ENCODE measurements at places on chromosomes 16 and 17. TPM values are rescaled to one million over a fixed set of nuclear protein-coding genes. Genes with fewer than 3 reads are reported as not detected.

SUPT6H gene
- 100 TPM for total RNA-seq

DHX38 gene
- total RNA-seq = 98.1 TPM

KIAA0753 gene
- 23.9 TPM for total RNA-seq

ACE gene
- not detected for total RNA-seq

SCN4A gene
- total RNA-seq = 0.05 TPM

CACNA1G gene
- total RNA-seq = 0.07 TPM

FN3K gene
- total RNA-seq = 2.9 TPM

TNK1 gene
- total RNA-seq = 5.3 TPM

SLC5A10 gene
- not detected for total RNA-seq

MNT gene
- total RNA-seq = 29.1 TPM

CCL2 gene
- total RNA-seq = not detected

GRCh38 chr17:77728871-77729270 is 229.6 kb upstream of the TNRC6C start:
- H3K27ac ChIP-seq = no peak overlapping the region
- peaks cover 2% of the 10 kb centered on the region for H3K36me3 ChIP-seq
- no peak overlapping the region for H3K4me3 ChIP-seq

DNA sequence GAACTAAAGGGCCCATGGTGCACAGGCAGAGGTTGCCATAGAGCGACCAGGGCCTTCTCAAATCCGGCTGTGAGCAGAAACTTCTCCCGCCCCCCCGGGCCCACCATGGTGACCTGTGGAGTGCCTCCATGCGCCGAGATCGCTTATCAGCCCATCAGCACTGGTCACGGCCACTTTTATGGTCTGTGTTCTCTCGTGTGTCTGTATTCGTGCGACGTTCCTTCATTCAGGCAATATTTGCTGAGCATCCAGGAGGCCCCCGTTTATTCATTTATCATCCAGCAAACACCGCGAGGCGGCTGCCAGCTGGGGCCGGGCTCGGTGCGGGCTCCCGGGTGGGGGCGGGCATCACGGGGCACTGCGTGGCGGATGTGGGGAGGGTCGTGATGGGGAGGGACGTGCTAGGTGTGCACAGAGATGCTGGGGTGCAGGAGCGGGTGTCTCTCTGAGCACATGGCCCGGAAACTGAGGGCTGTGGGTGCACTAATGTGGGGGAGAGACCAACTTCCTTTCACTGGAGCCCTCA is 88.0 kb upstream of the CBX4 start:
- peak; percentile 65 for DNase-seq
- no peaks in the 10 kb centered on the region for H3K36me3 ChIP-seq
- peaks cover 9% of the 10 kb centered on the region for H3K4me1 ChIP-seq
- peaks cover 16% of the 10 kb centered on the region for H3K27me3 ChIP-seq
- H3K27ac ChIP-seq = no peak overlapping the region

- no peak overlapping the region for H3K4me3 ChIP-seq
- DNase-seq = peak; percentile 63
- peaks cover 8% of the 10 kb centered on the region for H3K27me3 ChIP-seq
- H3K36me3 ChIP-seq = no peaks in the 10 kb centered on the region
- H3K27ac ChIP-seq = peak overlapping the region; percentile 82
These were observed 16.4 kb upstream of the SLC16A11 start for GRCh38 chr17:7060165-7060891.

DNA sequence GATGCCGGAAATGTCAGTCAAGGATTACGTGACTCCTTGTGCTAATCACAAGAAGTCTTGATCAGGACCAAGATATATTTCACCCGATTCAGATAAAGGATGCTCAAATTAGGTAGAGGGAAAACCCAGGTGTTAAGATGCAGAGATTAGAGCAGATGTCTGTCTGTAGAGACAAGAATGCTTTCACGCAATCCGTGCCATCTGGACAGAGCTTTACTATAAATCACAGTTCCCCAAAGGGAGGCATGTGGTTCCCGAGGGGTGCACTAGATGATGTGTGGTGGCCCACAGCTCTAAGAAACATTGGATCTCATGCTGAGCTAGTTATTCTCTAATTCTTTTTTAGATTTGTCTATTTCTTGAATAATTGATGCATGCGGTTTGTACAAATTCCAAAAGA is 9.8 kb upstream of the MAP3K14 start:
- H3K27me3 ChIP-seq = peaks cover 4% of the 10 kb centered on the region
- no peaks in the 10 kb centered on the region for H3K36me3 ChIP-seq
- no peak overlapping the region for H3K27ac ChIP-seq
- H3K4me1 ChIP-seq = peaks cover 8% of the 10 kb centered on the region
- DNase-seq = no peak

DNA sequence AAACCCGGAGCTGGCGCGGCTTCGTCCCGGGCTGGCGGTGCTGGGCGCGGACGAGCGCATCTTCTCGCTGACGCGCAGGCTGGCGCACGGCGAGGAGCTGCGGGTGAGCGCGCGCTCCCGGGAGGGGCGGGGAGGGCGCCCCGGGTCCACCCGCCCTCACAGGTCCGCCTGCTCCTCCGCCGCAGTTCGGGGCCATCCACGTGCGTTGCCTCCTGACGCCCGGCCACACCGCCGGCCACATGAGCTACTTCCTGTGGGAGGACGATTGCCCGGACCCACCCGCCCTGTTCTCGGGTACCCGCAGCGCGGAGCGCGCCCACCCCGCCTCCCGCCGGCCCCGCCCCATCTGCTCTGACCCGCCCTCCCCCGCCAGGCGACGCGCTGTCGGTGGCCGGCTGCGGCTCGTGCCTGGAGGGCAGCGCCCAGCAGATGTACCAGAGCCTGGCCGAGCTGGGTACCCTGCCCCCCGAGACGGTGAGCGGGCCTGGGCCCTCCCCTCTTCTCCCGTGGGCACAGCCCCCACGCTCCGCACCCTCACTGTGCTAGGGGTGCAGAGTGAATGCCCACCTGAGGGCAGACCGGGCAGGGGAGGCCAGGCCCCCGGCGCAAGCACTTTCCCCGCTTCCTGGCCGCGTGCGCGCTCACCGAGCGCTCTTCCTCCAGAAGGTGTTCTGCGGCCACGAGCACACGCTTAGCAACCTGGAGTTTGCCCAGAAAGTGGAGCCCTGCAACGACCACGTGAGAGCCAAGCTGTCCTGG is 1.4 kb downstream of the HAGHL start:
- no peak overlapping the region for H3K27ac ChIP-seq
- DNase-seq = peak; percentile 89
- H3K36me3 ChIP-seq = peaks cover 7% of the 10 kb centered on the region
- peak overlapping the region; percentile 64 for H3K4me3 ChIP-seq
- H3K4me1 ChIP-seq = no peaks in the 10 kb centered on the region

DNA sequence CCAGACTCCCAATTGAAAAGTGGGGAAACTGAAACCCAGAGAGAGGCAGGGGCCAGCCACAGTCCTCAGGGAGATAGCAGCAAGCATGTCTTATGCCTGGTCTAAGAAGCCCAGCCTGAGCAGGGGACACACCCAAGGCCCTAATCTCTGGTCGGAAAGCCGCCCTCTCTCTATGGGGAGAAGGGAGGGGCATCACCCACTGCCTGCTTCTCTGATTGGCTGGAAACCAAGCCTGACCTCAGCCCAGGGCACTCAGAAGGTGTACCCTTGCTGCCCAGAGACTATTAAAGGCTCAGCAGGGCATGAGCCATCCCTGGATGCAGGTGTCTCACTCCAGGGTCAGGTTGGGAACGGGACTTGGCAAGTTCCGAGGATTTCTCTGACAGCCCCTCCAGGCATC is 5.7 kb upstream of the KRT13 start:
- peaks cover 3% of the 10 kb centered on the region for H3K27me3 ChIP-seq
- H3K27ac ChIP-seq = no peak overlapping the region
- H3K36me3 ChIP-seq = no peaks in the 10 kb centered on the region
- no peak overlapping the region for H3K4me3 ChIP-seq
- H3K4me1 ChIP-seq = no peaks in the 10 kb centered on the region

GRCh38 chr16:71467810-71468209 is 5.8 kb upstream of the ZNF23 start:
- no peak overlapping the region for H3K27ac ChIP-seq
- no peaks in the 10 kb centered on the region for H3K36me3 ChIP-seq
- peak; percentile 77 for DNase-seq
- H3K4me3 ChIP-seq = no peak overlapping the region
- no peaks in the 10 kb centered on the region for H3K27me3 ChIP-seq

DNA sequence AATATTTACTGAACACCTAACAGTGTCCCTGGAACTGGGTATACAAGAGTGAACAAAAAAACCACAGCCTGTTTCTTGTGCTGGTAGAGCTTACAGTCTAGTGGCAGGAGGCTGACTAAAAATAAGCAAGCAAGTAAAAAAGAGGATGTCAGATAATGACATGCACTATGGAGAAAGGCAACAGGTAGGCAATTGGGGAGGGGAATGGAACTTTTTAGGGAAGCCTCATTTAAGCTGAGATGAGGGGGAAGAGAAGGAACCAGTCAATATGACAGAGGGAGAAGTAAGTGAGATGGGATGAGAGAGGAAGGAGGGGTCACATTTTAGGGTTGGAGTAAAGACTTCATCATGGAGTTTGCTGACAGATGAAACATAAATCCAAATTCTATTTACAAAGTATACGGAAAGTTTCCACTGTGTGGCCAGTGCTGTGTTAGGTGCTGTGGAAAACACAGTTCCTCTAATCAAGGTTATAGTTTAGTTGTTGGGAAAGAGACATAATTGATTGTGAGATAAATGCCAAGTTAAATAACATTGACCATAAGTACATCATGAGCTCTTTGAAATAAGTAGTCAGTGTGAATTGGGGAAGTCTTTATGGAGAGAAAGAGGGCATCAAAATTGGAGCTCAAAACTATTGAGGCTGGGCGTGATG is 251.4 kb downstream of the FTO start:
- no peak for DNase-seq
- peaks cover 29% of the 10 kb centered on the region for H3K4me1 ChIP-seq
- no peaks in the 10 kb centered on the region for H3K27me3 ChIP-seq
- H3K4me3 ChIP-seq = no peak overlapping the region

DNA sequence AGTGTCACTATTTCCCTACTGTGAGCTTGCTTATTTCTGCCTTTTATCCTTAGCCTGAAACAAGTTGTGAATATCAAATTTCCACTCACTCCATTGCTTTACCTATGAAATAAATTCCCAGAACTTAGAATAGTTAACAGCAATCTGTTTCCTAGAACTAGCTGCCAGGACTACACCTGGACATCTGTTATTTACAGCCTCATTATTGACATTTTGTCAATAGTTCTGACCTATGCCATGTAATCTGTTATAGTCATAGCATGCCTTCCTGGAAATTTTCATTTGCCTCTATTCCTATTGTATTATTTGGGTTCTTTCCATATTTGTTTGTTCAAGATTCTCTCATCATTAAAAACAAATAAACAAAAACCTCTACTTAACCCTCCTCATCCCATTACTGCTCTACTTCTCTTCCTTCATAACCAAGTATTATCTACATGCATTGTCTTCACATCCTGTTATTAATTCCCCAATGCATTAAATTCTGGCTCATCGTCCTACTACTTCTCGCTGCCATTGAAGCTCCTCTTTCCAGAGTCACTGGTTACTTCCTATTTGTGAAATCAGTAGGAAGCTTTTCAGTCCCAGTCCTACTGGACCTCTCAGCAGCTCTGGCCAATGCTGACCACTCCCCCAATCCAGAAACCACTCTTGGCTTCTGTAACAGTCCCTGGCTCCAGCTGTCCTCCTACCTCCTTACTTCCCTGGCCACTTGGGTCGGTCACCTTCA is 55.3 kb downstream of the PIGL start:
- H3K4me3 ChIP-seq = no peak overlapping the region
- peaks cover 19% of the 10 kb centered on the region for H3K4me1 ChIP-seq
- H3K27ac ChIP-seq = no peak overlapping the region
- H3K36me3 ChIP-seq = peaks cover 6% of the 10 kb centered on the region
- no peaks in the 10 kb centered on the region for H3K27me3 ChIP-seq

DNA sequence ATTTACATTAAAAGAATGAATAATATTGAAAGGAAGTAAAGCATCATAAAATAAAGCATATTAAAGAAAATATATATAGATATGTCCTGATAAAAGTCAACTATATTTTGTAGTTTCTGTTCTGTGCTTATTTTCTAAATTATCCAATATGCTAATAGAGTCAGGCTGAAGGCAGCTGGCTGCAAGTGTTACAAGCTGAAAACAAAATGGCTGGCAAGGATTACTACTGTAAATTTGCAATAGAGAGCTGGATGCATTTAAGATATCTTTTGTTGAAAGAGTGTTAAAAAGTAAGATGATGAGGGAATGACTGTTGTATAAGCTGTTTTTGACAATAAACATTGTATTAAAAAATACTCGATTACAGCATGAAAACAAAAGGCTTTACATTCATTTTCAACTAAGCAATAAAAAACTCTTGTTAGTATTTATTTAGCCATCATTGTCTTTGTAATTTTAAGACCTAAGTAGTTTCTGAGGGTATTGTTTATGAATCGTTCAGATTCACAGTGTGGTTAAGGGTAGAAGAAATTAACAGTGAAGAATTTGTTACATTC is 76.3 kb downstream of the TANC2 start:
- peaks cover 2% of the 10 kb centered on the region for H3K4me1 ChIP-seq
- H3K27me3 ChIP-seq = peaks cover 3% of the 10 kb centered on the region
- H3K36me3 ChIP-seq = no peaks in the 10 kb centered on the region
- H3K4me3 ChIP-seq = no peak overlapping the region

DNA sequence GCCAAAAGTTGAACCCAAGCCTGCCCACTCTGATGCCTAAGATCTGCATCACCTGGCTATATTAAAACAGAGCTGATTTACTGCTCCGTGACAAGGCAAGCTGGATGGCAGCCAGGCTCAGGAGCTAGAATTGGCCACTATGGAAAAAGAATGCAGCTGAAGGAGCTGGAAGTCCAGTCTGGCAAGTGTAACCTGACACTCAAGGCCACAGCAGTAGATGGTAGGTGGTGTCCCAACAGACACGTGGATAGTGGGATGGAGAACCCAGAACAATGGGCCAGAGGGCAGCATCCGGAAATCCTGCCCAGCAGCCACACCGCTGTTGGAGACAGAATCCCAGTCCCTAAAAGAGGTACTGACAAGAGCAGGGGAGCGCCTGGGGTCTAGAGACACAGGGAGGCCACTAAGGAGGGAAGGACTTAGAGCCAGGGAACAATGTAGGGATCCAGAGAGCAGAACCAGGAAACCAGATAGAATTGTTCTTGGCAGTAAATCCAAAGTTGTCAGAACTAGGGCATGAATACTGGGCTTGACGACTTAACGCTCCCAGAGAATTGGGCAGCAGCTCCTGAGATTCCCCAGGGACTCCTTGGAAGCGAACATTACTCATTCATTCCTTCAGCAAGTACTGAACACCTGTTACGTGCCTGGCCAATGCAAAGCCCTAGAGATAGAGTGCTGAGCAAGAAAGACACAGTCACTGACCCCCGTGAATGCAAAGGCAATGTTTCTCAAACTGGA is 85.7 kb downstream of the CDYL2 start:
- H3K4me1 ChIP-seq = peaks cover 10% of the 10 kb centered on the region
- H3K36me3 ChIP-seq = peaks cover 8% of the 10 kb centered on the region
- H3K27ac ChIP-seq = no peak overlapping the region

DNA sequence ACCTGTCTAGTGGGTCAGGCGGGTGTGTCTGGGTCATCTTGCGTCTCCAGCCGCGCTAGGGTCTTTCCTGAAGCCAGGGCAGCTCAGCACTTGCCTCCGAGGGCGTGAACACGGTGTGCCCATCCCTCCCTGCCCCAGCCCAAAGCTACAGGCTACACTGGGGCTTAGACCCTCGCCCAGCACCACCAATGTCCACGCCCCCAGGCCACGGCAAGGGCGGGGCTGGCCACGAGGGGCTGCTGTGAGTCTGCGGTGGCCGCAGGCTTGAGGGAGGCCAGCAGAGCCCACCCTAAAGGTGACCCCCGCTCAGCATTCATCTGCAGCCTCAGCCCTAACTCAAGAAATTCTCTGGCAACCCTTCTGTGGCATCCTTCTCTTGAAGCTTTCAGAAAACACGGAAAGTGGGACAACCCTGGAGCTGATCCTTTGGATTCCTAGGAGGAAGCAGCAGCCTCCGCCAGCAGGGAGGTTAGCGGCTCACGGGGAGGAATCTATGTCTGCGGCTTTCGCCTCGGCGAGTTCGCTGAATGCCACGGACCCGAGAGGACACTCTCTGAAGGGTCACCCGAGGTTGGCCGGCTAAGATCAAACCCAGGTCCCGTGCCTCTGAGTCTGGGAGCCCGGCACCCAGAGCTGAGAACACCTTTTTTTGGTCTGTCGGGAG is 41.7 kb downstream of the TIMM22 start:
- no peaks in the 10 kb centered on the region for H3K4me1 ChIP-seq
- peaks cover 17% of the 10 kb centered on the region for H3K36me3 ChIP-seq
- no peak for DNase-seq
